ENCODE measurements at places on chromosomes 1 and 21. TPM values are rescaled to one million over a fixed set of nuclear protein-coding genes. Genes with fewer than 3 reads are reported as not detected.

SPRR2B gene
- not detected for total RNA-seq

SH3BGR gene
- total RNA-seq = 2.7 TPM

CD1D gene
- 0.09 TPM for total RNA-seq

RAB7B gene
- total RNA-seq = 13.6 TPM

VCAM1 gene
- total RNA-seq = 20.8 TPM

FAM163A gene
- not detected for total RNA-seq

BATF3 gene
- total RNA-seq = 0.47 TPM

SH3D21 gene
- total RNA-seq = 1.5 TPM

NHLH1 gene
- not detected for total RNA-seq

RAP1GAP gene
- total RNA-seq = 0.16 TPM

CFHR1 gene
- total RNA-seq = 0.16 TPM

CHD5 gene
- under 0.01 TPM for total RNA-seq

NEXN gene
- total RNA-seq = 9.1 TPM

GJA8 gene
- not detected for total RNA-seq

ALX3 gene
- not detected for total RNA-seq

MSH4 gene
- total RNA-seq = 0.52 TPM

LCE1F gene
- total RNA-seq = not detected

TNNT2 gene
- total RNA-seq = not detected

HSPA6 gene
- total RNA-seq = 4.4 TPM

CRYAA gene
- total RNA-seq = not detected

CSMD2 gene
- 1.7 TPM for total RNA-seq

COL16A1 gene
- total RNA-seq = 115 TPM

MIA3 gene
- total RNA-seq = 42.2 TPM

FAM151A gene
- not detected for total RNA-seq

CD1E gene
- not detected for total RNA-seq

RBP7 gene
- total RNA-seq = not detected

CLDN17 gene
- total RNA-seq = not detected

RNF186 gene
- total RNA-seq = not detected

CD5L gene
- not detected for total RNA-seq

S100A14 gene
- 2.1 TPM for total RNA-seq

ADORA1 gene
- 24.5 TPM for total RNA-seq

NEK2 gene
- 0.26 TPM for total RNA-seq

ANKRD34A gene
- 0.32 TPM for total RNA-seq

TRIM62 gene
- 3.1 TPM for total RNA-seq

UBXN10 gene
- total RNA-seq = not detected

MMEL1 gene
- 0.16 TPM for total RNA-seq

HES3 gene
- not detected for total RNA-seq

TRIM63 gene
- not detected for total RNA-seq

KCNC4 gene
- 3.6 TPM for total RNA-seq

CGN gene
- under 0.01 TPM for total RNA-seq

TMEM54 gene
- total RNA-seq = 55.5 TPM

SLFNL1 gene
- 0.60 TPM for total RNA-seq

IFI44L gene
- 5.9 TPM for total RNA-seq

ACOT11 gene
- 4.0 TPM for total RNA-seq

All from bronchial smooth muscle cell (primary cell).